ENCODE measurements at places on chromosomes 3 and 15.

DNA sequence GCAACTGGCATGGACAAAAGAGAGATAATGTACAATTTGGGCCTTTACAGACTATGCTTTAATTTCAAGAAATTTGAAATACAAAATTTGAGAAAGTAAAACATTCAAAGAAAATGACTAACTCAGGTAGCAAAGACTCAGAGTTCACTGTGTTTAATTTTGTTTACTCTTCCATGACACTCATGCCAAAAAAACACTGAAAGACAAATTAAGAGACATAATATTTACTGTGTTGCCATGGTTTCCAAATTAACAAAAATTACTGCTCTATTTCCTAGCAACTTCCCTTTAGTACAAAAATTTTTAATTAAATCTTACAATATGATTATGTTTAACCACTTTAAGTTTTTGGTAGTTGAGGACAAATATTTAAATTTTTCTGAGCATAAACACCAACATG lies 29.6 kb downstream of the LRRFIP2 start:
- no peak for DNase-seq

- DNase-seq = peak; percentile 50
These were observed 23.5 kb upstream of the TSC22D2 start for GRCh38 chr3:150384296-150385212.

GRCh38 chr3:76011121-76011520 lies 225.8 kb upstream of the ZNF717 start:
- DNase-seq = no peak

DNA sequence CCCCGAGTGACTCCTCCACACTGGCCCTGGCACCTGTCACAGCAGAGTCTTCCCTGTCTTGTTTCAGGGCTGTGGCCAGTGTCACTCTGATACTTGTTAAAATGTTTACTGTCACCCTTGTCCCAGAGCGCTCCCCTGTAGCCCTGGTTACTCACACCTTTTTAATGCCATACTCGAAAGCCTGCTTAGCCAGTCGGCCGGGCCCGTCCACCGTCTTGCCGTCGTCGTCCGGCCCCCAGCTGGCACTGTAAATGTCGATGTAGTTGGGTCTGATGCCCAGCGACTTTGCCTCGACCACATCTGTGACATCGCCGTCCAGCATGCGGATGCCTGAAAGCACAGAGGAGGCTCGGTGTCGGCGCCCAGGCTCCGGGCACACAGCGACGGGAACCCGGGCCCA lies 91.3 kb downstream of the PCSK6 start:
- no peak for DNase-seq

GRCh38 chr3:190552969-190553759 lies 39.3 kb downstream of the IL1RAP start:
- DNase-seq = no peak

GRCh38 chr15:99085413-99086326 lies 19.2 kb upstream of the SYNM start:
- peak; percentile 87 for DNase-seq

GRCh38 chr3:4438296-4438695 lies 28.8 kb downstream of the SUMF1 start:
- no peak for DNase-seq

- DNase-seq = no peak
These were observed 139.5 kb downstream of the MAGI1 start for GRCh38 chr3:65899226-65899625.

DNA sequence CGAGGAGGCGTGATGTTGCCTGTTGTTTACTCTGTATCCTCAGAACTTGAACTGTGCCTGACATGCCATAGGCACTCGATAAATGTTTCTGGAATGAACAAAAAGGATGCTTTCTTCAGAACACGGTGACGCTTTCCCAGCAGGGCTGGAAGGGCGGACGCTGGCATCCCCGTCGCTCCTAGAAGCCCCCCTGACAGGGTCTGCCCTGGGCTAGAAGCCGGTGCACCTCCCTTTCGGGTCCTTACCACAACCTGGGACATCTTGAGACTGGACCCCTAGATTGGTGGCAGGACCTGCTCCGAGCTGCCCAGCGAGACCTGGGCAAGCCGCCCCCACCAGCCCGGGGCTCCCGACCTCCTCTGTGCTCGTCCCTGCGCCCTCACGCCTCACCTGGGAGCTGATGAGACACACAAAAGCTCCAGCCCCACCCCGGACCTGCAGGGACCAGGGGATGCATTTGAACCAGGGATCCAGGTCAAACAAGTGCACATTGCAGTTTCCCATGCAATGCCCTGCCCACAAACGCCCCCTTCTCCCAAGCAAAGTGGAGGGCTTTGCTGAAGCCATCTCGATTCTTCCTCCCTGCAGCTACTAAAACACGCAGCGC lies 131.2 kb upstream of the MEF2A start:
- no peak for DNase-seq

- no peak for DNase-seq
These were observed 25.6 kb downstream of the PRR23E start for GRCh38 chr3:127218454-127218922.

DNA sequence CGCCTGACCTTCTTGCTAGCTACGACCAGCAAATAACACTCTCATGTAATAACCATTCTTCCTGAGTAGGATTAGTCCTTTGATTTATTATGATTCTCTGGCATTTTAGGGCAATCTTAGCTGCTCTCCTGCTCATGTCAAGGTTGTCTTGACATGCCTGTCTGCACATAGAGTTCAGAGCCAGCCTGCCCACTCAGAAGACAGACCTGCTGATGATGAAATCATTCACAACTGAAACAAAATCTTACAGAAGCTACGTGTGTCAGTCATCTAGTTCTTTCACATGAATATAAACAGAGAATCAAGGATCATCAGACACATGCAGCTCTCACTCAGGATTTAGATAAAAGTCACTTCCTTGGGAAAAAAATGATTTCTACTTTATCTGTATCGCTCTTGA lies 173.6 kb upstream of the LYSMD4 start:
- DNase-seq = no peak

GRCh38 chr15:96494505-96494904 lies 164.0 kb downstream of the NR2F2 start:
- DNase-seq = no peak

Data from fibroblast of upper back skin (primary cell).